Retina (tissue), 1 donor: ENCODE measurements at places on chromosomes 13 and 19.

DNA sequence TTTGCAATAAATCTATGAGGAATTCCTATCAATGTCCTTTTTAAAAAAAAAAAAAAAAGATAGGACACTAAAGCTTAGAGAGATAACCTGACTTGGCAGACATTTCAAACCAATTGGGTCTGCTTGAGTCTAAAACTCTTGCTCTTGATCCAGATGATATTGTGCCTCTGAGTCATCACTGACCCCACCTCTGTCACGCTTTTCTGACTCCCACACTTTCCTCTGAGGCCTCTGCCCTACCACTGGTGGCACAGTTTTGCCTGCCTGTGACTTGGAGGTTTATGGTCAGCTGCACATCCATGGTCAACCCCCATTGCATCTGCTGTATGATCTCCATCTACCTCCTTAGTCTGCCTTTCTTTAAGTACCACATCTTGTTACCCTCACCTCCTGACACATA, 328.7 kb downstream of the SPRY2 start:
- DNase-seq: no peak

DNA sequence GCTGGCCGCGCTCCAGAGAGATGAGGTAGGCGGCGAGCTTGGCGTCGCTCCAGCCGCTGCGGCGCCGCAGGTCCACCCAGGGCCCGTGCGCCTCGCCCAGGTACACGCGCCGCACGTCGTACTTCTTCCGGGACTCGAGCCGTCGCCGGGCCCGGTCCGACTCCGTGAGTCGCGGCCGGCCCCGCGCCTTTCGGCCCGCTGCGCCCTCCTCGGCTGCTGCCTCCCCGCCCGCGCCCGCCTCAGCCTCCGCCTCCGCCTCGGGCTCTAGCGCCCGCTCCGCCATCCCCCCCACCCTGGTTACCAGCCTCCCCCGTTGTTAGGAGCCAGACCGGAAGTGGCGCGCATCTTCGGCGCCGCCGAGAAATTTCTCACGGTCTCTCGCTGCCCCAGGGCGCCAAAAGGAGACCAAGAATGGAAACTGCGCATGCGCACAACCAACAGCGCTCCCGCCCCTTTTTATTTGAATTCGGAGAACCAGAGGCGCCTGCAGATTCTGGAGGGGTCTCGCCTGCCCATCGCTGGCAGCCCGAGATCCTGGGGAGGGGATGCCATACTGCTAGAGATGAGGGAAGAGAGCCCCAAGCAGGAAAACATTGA, at the start of gene ZNF653:
Gene ZNF653 (minus strand): TSS at position 336 of the 597 bp plus-strand sequence. CDS start 53 bp downstream, at position 283.
- DNase-seq: peak; percentile 98

GRCh38 chr19:41435936-41436673, 3.6 kb downstream of the DMAC2 start:
- no peak for DNase-seq

DNA sequence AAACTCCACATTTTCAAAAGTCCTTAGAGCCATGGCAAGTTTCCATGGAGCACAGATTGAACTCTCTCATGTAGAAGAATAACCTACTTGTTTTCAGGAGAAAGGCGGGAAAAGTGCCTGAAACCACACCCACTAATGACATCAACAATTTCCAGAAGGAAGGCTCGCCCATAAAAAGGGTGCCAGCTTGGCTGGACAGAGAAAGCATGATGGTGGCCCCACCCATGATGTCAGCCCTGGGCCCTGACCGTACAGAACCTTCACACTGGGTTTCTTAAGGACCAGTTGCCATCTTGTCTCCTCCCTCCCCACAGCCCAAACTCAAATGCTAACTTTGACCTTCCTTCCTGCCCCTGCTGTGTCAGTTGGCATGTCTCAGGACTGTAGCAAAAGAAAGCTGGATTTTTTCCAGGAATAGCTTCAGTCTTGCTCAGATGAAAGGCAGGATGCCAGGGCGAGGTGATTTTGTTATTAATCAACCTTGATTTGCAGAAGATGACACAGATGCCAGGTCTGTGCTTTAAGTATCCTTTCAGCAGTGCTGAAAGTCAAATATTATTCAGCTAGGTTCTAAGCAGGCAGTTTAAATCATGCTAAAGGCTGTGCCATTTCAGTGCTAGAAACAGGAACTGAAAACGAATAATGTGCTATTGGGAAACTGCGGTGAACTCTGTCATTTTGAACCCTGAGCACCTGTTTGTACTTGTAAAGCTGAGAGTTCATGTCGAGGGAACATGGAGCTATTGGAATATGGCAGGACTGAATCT, 89.5 kb upstream of the RFC3 start:
- DNase-seq: no peak

DNA sequence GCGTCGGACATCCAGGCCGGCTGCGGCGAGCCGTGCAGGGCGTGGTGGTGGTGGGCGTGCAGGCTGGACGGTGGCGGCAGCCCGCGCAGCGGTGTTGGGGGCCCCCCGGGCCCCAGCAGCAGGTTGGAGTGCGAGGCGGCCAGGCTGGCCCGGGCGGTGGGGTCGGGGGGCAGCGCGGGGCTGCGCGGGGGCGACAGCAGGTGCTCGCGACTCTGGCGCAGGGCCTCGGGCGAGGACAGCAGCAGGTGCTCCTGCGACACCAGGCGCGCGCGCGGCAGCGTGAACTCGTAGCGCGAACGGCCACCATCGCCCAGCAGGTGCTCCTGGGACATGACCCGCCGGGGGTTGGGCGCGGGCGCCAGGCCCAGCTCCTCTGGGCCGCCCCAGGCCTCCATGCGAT, 9.8 kb downstream of the SHISA7 start:
- DNase-seq: no peak

DNA sequence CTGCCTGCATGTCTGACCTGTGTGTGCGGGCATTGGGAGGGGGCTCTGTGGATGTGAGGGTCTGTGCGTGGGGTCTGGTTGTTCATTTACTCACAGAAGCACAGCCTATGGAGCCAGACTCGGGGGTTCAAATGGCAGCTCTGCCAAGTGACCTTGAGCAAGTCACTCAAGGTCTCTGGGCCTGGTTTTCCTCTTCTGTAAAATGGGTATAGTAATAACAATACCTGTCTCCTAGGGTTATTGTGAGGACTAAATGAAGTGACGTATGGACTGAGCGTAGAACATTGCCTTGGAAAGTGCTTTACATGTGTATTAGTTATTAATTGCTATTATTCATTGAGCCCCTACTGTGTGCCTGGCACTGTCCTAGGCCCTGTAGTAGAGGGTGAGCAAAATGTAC, 24.4 kb downstream of the CKM start:
- DNase-seq: no peak

DNA sequence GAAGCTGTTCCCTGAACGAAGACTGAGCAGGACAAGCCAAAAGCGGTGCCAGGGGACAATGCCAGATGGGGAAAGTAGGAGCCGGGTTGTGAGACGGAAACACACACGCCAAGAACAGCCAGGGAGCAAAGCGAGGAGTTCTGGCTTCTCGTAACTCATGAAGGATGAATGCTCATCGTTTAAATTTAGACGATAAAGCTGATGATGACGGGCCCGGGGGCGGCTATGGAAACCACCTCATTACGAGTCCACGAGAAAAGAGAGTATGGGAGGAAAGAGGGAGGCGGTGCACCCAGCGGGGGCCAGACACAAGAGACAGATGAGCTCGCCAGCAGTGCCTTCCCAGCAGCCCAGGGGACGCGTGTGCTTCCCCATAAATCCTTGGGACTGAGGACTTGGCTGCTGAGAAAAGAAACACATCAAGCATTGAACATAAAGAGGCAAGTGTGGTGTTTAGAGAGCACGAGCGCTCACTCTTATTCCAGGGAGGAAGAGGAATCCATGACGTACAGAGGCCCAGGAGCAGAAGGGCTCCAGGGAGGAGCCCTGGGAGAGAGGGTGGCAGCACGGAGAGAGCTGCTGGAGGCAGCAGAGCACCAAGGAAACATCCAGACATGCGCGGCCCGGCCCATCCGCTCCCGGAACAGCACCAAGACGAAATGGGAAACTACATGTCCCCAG, 70.7 kb downstream of the EPS15L1 start:
- DNase-seq: no peak

- DNase-seq: peak; percentile 58
These were observed 253.6 kb upstream of the MAB21L1 start for GRCh38 chr13:35729926-35730627.

DNA sequence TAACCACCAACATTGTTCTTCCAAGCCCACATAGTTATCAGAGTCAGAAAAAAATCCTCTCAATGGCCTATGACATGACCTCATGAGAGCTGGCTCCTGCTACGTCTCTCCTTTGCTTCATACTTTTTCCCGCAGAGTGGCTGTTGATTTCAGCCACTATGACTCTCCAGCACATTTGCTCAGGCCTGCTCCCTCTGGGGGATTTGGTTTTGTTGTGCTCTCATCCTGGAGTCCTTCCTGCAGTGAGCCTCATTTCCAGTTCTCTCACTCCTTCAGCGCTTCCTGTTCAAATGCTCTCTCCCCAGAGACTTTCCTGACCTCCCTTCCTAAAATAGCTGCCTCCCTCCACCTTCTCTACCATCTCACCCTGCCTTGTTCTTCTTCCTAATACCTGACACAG, 72.0 kb upstream of the USP29 start:
- no peak for DNase-seq

GRCh38 chr19:41595258-41595889, 19.4 kb downstream of the CEACAM21 start:
- peak; percentile 36 for DNase-seq

DNA sequence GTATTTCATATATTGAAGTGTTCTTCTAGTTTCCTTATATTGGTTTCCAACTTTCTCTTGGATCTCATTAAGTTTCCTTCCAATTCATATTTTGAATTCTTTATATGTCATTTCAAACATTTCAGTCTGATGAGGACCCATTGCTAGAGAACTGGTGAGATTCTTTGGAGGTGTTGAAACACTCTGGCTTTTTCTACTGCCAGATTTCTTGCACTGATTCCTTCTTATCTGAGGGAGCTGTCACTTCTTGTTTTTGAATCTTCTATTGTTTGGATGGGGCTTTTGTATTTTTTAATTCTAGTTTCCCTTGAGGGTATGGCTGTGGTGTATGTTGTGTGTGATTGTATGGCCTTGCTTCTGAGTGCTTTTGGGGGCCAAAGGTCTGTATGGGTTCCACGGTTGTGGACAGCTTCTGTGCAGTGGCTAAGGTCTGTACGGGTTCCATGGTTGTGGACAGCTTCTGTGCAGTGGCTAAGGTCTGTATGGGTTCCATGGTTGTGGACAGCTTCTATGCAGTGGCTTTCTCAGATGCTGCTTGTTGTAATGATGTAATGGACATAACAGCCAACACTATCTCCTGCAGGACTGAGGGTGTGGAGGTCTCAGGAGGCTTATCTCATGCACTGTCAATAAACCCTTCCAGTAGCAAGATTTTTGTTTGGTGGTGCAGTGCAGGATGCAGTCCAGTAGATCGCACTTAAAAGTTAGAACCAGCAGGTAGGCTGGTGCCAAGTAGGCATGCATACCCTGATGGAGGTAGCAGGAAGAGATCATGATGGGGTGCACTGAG, 36.8 kb downstream of the ACSBG2 start:
- no peak for DNase-seq

DNA sequence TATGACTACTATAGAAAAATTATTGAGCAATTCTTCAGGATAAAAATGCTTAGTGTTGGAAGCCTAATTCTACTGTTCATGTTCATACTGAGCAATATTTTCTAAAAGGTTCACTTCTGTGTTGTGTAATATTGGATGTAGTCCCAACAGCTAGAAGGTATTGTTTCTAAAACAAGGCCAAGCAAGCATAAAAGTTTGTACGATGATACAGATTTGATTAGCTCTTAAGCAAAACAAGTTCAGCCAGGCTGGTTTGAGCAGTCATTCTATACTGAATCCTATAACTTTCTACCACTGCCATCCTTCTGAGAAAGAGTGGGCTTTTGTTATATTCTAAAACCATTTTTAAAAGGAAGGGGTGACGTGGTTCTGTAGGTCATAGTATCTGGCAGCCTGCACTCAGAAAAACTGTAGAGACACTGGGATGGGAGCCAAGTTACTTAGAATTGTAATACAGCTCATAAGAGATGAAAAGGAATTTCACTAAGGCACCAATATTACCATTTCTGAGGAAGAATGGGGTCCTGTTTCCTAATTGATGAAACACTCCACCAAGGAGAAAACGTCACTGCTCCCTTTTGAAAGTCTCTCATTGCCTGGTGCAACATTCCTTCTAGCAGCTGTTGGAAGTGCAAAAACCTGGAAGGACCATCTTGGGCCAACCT, 275.0 kb upstream of the DACH1 start:
- no peak for DNase-seq

- no peak for DNase-seq
These were observed 241.3 kb downstream of the DACH1 start for GRCh38 chr13:71625694-71626093.

- DNase-seq: peak; percentile 100
These were observed at the start of gene SCGB2B2 for GRCh38 chr19:34676697-34677385. TSS of gene SCGB2B2 (minus strand) at chr19:34677159. CDS start at chr19:34594563, 82,596 bp downstream.

DNA sequence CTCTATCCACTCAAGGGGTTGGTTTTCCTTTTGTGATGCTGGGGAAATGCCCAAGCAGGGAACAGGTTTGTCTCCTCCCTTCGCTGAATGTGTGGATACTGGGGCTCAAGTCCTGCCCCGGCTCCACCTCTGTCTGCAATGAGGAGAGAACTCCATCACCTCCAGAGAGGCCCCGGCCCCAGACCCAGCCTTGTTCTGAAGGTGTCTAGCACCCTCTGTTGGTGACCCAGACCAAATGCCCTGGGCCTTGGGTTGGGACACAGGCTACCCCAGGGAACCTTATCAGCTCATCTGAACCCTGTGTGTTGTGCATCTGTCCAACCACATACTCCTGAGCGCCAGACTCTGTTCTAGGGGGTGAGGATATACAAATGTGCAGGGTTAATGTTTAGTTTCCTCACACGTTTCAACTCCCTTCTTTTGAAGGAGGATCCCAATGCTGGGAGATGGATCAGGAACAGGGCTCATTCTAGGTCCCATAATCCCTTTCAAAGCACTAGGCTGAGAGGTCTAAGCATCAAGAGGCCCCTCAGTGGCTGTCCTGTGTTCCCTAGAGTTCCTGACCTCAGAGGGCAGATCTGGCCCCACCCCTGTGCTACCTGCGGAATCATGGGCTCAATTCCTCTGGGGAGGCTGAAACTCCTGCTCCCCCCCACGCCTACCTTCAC, 112.5 kb upstream of the SLC7A1 start:
- no peak for DNase-seq

DNA sequence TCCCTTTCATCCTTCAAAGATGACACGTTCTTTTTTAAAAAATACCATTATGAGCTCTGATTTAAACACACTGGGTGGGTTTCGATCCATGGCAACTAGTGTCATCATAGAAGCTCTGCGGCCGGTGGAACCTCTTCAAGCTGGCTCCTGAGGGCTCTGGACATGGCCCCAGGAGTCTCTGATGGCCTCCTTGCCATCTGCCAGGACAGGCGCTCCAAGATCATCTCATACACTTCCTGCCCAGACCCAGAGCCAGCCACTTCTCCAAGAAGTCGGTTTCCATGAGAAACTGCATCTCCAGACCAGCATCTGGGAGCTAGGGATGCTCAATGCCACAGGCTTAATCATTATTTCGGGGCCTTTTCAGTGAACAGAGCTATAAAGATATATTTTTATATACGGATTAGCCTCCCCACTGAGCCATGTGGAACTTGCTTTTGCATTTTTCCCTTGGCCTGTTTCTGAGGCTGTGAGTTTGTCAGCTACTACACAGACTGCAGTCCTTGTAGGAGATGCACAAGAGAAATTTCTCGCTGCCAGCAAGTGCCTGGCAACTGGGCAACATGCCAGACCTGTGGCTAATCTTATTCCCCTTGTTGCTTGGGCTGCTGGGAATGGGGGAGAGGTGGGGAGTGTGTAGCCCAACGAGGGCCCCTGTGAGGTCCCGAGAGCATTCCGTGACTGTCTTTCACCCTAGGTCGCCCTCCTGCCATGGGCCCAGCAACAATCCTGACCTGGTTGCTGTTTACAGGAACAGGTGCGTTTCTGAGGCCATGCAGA, 15.9 kb downstream of the SUGP1 start:
- DNase-seq: no peak

- no peak for DNase-seq
These were observed 86.0 kb downstream of the ING1 start for GRCh38 chr13:110799246-110800236.

GRCh38 chr13:25462301-25463125, 90.7 kb downstream of the ATP8A2 start:
- DNase-seq: no peak
